GM06990 (cell line): ENCODE measurements at places on chromosomes 1 and 21.

DNA sequence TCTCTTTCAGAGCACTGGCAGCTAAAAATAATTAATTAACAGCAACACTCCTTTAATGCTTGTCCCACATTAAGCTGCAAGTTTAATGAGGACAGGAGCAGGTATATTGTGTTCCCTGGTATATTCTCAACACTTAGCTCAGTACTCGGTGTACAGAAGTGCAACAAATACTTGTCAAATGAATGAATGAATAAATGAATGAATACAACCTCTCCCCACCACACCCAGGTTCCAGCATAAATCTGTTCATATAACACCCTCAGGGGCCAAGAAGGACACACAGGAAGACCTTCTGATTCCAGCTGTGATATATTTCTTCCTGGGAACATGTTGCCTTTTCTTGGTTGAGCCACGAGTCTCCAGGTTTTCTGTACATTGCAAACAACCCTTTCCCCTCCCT, 38.1 kb upstream of the RD3 start:
- no peak for DNase-seq

- no peak for DNase-seq
Measured at GRCh38 chr21:41663805-41664788, 102.8 kb downstream of the RIPK4 start.

DNA sequence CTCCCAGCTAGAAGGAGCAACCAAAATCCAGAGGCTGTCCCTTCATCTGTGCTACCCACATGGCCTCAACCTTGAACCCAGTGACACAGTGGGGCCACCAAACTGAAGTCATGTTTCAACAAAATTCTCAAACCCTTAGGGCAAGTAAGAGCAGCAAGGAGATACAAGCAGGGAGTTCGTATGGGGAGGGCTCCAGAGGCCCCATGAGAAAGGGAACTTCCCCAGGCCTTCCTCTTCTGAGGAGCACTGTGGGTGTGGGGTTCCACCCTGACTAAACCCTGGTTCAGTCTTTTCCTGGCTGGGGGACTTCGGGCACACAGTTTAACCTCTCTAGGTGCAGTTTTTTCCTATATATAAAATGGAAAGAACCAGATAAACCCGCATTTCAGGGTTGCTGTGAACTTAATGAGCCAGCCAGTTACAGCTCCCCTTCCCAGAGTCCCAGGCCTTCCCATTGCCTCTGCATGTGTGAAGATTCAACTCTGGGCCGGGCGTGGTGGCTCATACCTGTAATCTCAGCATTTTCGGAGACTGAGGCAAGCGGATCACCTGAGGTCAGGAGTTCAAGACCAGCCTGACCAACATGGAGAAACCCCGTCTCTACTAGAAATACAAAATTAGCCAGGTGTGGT, 8.0 kb upstream of the THEMIS2 start:
- DNase-seq, result no peak

DNA sequence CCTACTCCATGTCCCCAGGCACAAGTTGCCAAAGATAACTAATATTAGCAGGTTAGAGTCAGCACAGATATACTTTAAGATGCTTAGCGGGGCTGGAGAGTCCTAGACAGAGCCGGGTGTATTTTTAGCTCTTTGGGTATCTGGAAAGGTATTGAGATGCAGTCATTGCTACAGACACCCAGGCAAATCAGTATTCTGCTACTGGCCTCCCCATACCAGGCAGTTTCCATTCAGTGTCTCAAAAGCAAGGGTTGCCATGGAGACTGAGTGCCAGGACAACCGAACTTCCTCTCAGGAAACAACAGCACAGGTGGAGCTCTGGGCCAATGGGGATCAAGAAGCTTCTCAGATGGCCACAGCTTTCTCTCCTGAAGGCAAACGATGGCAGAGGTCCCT, 45.3 kb downstream of the KCNC4 start:
- no peak for DNase-seq

DNA sequence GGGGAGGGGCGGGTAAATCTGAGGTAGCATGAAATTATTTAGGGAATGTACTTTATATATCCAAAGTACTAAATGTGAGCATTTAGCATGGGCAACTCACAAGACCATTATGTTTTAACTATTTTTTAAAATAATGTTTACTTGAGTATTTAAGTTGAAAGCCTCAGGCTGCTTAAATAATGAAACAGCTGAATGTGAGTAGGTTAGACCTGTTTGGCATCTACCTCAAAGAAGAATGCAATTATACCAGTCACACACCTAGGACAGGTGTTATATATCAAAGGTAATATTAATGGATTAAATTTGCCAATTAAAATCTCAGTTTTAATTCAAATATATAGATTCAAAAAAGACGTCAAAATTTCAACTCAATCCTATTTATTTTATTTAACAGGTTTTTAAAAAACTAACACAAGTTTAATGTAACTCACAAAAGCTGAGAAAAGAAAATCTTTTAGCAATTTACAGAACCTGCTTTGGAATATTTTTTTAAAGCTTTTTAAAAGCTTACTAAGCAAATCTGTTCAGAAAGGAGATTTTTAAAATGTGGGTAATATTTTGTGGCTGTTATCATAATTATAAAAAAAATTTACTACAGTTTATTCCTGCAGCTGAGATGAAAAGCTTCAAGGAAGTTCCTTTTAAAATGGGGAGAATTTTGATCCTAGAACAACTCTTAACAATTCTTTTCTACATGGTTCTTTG, 104.6 kb upstream of the LBR start:
- DNase-seq, result no peak

DNA sequence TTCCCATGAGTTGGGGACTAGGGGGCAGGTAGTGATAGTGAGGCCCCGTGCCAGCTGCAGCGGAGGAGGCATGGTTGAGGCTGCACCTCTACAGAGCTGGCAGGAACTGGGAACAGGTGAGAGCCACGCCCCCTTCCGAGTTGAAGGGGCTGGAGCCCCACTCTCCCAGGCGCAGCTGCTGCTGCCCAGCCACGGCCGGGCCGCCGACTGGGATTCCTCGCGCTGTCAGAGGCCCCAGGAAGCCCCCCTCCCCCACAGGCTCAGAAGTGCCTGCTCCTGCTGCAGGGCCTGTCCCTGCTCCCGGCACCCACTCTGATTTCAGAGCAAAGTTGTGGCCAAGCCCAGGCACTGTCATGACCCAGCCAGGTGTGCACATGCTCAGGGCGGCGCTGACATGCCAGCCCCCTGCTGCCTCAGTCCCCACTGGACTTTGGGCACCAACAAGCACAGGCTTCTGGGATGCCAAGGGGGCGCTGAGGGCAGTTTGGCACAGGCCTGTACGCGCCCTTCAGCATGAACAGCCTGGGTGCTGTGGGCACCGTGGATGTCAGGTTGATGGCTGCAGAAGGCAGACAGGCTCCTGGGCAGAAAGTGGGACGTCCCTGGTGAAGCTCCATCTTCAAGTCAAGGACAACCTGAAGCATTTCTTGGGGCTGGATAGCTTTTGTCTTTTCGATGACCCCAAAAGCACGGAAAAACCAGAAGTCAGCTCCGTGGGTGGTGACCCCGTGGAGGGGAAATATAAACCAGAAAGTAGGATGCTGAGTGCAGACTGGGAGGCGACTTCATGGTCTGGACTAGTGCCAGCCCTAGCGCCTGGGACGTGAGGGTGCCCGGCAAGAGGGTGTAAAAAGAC, 121.5 kb downstream of the SIM2 start:
- DNase-seq, result no peak

DNA sequence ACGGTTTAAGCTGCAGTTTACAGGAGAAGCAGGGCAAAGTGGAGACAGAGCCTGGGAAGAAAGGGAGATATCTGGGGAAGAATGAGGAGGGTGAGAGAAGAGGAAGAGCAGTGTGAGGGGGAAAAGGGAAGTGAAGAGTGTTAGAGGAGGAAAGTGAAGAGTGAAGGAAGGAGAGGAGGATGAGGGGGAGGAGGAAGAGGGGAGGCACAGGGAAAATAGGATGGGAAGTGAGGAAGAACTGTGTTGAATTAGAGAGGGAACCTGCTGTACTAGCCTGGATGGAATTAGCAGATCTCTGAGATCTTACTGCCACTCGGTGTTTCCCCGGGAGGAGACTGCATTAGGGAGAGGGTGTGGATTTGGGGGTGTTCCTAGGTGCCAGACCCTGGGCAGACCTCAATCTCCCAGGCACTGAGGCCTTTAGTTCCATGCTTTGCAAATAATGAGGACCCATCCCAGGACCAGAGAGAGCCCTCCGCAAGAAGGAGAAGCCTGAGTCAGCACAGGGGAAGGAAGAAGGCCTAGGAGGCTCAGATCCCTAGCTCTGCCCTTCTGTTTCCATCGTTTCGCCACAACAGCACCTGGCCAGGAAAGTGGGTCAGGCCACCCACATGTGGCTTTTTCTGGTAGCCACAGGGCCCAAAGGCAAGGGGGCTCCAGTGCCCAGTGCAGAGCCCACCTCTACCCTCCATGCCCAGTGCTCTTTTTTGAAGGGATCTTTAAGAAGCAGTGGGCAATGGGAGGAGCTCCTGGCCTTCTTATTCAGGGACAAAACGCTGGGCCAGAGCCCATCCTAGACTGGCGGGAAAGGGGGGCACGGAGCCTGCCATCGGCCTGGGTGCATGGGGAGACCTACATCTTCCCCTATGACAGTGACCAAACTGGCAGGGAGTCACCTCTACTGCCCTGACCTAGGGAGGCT, 2.0 kb downstream of the LRRN2 start:
- DNase-seq, result no peak
